Thyroid gland (tissue), 4 donors: ENCODE measurements at places on chromosomes 6 and 20.
A peak's percentile ranks its signal among the peaks of the same experiment; 100 is the strongest.

DNA sequence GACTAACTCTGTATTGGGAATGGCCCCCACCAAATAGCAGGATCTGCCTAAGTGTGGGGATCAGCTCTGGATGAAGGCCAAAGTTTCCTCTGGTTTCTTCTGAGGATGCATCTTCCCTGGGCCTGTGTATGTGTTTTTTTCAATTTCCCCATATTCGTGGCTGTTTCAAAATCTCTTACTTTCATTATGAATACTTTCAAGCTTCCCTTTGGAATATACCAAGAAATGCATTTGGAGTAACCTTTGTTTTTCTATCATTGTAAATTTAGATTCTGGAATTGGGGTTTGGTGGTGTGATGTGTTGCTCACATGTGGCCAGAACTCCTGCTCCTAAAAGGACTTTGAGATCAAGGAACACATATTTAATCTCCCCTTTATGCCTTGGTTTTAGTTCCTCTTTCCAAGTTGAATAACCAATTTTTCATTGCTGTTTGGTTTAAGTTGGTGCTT lies 8.4 kb downstream of the ENTPD6 start:
- DNase-seq, result no peak

- DNase-seq, result peak; percentile 13
These were observed 227.1 kb downstream of the ANKRD60 start for GRCh38 chr20:58001381-58001780.

DNA sequence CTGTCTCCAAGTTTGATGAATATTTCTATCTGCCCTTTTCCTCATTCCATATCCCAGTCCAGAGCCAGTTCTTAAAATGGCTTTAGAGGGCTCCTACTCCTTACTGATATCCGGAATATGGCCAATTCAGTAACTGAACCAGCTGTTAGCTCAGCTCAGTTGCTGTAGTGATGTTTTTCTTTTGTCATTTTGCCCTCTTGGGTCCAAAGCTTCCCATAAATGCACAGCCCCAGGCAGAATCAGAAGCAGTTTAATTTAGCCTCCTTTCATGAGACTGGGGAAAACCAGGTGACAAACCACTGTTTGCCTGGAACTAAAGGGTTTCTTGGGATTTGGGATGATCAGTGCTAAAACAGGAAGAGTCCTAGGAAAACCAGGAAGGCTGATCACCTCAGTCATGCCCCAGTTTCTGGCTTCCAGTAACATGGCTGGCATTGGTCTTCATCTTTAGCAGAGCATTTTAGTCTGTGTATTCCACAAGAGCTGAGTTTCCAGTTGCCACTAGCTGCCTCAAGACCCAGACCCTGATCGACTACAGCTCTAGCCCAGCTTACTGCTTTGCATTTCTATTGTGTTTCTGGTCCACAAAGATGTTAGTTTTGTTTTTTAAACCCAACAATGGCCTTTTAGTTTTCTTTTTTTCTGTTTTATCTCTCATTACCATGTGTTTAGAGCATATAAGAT lies 40.6 kb upstream of the REV3L start:
- no peak for DNase-seq

DNA sequence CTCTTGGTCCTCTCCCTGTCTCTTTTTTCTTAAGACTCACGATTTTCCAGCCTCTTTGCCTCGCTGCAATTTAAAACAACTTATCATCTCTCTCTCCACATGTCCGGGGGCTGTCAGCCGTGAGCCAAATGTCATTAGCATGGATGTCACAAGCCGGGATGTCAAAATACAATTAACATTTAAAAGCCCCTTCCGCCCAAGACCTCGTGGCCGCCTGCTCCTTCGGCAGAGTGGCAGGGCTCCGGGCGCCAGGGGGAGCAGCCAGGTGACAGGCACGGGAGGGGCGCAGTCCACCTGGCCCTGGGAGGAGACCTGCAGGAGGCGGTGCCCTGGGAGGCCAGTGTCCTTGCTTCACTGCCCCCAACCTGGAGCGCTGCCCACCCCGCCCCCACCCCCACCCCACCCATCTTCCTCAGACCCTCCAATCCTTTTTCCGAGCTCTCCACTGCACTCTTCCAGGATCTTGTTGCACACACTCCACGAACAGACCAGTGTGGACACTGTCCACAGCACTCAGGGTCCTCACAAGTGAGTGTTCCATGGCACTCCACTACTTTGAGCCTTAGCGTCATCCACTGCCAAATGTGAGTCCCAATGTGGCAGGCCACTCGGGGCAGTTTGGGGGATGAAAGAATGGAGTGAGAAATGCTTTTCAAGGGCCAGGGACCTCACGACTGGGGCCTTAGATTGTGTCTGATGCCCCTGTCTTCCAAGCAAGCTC lies 5.6 kb upstream of the GRM4 start:
- DNase-seq, result peak; percentile 9

DNA sequence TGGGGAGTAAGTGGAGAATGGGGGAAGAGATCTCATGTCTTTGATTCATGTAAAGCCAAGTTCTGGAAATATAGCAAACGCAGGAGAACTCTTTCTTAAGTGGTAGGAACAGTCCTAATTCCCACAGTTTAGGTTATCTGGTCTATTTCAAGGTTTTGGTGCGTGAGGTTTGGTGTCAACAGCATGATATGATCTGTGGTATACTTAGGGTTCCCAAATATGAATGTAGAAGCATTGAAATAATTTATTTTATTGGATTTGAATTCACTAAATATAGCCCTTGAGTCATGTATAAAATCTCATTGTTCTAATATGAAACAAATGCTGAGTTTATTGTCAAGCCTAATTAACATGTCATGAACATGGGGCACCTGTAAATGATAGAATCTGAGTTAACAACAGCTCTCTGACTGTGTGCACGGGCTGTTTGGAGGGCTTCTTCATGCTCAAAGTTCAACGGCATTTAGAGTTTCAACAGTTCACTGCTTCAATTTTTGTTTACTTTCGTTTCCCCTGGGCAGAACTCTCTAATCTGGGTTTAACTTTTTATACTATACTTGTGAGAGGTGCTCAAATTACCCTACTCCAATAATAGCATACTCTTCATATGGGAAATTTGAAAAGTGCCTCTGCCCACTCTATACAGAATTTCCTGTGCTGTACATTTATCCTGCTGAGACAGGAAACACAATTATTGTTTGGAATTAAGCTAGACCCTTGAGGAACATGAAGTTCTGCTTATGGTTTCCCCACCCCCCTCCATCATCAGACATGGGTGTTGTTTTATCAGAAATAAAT lies 236.3 kb upstream of the ZNF217 start:
- peak; percentile 45 for DNase-seq

DNA sequence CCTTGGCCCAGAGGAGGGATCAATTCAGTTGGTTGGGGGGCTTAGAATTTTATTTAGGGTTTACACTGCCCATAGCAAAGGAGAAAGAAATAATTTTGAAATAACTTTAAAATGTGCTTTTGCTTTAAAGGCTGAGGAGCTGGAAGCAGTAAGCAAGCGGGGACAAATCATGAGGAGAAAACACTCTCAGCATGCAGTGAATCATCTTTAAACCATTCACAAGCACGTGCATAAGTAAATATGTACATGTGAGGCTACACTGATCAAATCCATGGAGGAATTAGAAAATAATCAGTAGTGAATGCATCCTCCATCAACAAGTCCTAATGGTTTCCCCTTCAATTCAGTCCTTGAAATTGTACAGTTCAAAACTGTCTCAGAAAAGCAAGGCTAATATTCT lies 181.0 kb downstream of the MTFR2 start:
- DNase-seq, result no peak

GRCh38 chr6:163332575-163332974 lies 81.9 kb upstream of the QKI start:
- no peak for DNase-seq

- DNase-seq, result peak; percentile 95
These were observed 209.7 kb downstream of the SMOC2 start for GRCh38 chr6:168650671-168651111.

DNA sequence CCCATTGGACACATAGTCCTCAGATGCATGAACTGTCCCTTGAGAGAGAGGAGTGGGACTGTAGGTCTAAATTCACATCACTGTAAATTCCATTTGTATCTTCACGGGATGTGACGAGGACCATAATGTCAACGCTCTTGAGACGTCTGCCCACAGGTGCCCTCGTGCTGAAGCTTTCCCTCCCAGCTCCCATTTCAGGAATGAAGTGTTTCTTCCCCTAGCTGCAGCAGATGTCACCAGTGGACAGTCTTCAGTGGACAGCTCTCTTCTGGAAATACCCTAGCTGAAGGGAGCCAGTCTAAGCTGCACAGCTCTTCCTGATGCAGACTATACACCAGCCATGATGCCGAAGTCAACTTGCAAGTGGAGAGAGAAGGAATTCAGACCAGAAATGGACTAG lies 217.4 kb upstream of the ECI2 start:
- DNase-seq, result no peak

DNA sequence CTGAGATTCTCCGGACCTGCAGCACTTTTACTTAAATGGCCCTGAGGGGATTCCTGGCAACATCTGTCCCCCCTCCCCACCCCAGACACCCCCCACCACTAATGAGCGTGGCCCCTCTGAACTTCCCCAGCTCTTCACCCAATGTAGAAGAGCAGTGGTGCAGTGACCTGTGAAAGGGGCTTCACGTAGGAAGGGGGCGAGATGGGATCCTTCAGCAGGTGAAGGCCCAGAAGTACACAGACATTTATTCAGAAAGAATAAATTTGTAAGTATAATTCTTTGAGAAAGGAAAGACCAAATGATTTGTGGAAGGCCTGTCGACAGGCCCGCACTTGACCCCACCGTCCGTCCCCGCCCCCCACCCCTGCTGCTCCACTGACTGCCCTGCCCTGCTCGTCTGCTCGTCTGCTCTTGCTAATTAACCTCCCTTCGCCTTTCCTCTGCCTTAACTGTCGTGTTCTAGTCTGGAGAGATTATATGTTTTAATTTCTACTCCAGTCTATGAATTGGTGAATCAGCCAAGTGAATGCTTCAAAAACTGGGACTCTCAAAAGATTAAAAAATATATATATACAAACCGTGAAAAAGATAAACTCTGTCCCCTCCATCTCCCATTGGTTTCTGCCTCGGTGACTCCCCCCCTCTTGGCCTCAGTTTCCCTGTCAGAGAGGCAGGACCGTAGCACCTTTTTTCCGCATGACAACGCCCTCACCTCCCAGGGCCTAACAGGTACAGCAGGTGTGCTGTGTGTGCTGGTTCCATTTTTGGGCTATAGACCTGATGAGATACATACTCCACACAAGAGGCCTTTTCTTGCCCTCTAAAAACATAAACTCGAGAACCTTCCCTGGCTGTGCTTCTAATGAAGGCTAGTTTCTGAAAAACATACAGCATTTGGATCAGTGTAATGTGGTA lies 49.2 kb downstream of the GNAS start:
- no peak for DNase-seq

- DNase-seq, result no peak
These were observed 121.2 kb upstream of the UST start for GRCh38 chr6:148625609-148626008.

DNA sequence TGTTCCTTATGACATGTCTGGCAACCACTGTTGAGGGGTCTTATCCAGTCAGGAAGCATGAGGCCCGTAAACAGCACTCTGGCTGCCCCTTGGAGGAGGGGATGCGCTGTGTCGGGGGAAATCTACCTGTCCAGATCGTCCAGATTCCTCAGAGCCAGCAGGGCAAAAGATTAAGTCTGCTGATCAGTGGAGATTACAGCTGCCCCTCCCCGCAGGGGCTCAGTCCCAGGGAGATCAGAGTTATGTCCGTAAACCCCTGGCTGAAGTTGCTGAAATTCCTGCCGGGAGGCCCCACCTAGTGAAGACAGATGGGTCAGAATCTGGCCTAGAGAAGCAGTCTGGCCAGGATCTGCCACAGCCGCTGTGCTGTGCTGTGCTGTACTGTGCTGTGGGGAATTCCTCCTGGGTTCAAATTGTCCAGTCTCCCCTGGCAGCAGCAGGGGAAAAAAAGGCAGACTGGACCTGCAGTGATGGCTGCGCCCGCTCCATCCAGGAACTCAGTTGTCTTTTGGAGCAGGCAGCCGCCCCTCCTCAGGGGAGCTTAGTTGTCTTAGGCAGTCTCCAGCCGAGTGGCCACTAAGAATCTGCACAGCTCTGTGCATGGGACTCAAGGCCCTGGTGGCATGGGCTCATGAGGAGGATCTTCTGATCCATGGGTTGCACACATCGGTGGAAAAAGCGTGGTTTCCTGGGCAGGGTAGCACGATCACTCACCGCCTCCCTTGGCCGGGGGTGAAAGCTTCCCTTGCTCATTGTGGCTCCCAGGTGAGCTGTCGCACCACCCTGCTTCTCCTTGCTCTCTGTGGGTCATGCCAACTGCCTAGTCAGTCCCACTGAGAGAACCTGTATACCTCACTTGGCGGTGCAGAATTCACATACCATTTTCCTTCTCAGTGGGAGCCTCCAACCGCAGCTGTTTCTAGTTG lies 1368.8 kb upstream of the ADGRB3 start:
- no peak for DNase-seq

- peak; percentile 13 for DNase-seq
These were observed 385.7 kb upstream of the MMS22L start for GRCh38 chr6:97668716-97669115.

- DNase-seq, result no peak
These were observed 463.0 kb upstream of the AGPAT4 start for GRCh38 chr6:161736781-161737292.

DNA sequence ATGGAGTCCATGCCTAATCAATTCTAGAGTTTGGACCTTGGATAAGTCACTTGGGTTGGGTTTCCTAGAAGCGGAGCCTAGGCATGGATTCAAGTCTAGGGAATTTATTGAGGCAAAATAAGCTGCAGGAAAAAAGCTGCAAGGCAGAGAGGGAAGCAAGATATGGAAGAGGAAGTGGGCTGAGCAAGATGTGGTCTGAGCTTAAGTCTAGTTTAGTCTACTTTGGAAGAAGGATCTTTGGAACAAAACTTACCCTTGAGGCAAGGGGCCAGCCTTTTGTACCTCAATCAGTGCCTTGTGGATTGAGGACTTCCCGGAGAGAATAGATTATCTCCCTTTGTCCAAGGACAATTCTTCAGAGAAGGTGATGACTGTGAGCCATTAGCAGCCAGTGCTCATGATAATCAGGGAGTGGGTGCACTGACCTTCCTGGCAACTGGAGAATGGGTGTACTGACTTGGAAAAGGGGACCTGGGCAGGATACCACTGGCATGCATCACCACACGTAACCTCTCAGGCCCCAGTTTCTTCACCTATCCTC lies 10.9 kb downstream of the ZSCAN9 start:
- no peak for DNase-seq

GRCh38 chr6:27791182-27791943 lies 120.8 kb downstream of the OR2B2 start:
- DNase-seq, result peak; percentile 62

- no peak for DNase-seq
These were observed 93.6 kb upstream of the CNKSR3 start for GRCh38 chr6:154604119-154604518.

DNA sequence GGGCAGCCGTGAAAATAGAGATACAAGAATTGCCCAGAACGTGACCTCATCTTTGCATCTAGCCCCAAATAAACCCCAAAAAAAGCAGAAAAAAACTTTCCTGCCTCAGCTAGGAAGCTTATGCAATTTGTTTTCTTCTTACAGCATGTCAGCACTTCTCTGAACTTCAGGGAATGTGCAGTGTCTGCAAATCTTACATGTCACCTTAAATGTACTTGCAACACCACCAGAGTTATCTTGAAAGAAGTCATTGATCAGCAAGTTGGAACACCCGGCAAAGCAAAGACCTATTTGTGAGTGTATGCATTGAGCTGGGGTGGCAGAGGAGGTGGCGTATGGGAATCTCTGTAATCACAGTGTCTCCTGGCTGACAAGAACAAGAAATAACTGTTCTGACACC lies 123.4 kb downstream of the PKHD1 start:
- no peak for DNase-seq

- DNase-seq, result no peak
These were observed 169.5 kb downstream of the OTOR start for GRCh38 chr20:16917636-16918035.
